ENCODE measurements at places on chromosomes 7 and 10. TPM values are rescaled to one million over a fixed set of nuclear protein-coding genes. Genes with fewer than 3 reads are reported as not detected.

DNA sequence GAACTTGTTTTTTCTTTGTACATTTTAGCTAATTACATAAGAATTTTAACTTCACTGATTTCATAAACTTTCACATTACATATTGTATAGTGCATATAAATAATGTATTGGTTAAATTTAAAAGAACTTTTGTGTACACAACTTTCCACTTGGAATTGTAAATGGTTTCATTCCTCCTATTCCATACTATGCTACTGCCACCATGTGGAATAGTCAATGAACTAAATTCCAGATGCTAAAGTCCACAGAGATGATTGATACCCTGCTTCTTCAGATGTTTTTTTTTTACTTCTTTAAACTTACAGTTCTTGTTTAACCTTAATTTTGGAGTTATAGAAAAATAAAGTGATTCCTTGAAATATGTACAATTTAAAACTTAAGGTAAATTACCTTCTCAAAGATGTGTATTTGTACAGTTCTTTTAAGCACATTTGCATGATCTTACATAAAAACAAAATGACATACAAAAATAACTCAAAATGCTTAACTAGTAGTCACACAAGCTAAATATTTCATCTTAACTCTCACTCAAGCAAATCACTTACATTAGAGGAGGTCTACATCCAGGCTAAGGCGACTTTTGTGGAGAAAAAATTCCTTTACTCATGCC, 247.6 kb upstream of the HGF start:
- no peak for DNase-seq

Gene SMO
- 0.11 TPM for total RNA-seq

DNA sequence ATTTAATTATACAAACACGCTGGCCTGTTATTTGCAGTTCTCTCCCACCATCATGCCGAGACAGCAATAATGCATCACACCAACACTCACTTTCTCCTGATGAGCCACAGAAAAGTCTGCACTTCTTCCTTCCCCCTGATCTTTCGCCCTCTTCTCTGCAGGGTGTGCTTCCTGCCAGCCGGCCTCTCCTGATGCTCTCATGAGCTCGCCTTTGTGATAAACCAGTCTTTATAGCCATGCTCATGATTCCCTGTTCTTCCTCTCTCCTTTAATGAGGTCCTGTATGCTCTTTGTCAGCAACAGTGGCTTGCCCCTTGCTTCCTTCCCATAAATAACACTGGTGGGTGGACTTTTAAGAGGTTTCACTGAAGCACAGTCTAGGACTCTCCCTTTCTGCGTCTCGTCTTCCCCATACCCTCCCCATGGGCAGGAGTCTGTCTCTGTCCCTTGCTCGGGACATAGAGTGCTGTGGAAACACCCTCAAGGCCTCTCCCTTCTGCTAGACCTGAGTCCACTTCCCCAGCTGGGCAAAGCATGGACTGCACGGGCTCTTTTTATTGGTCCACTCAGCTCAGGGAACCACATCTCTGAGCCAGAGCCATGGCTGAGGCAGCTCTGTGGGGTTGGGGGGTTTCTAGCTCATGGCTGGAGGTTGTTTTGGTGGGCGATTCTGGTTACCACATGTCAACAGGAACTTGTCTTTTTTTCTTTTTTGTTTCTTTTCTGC, 133.9 kb downstream of the C10orf105 start:
- no peak for DNase-seq

Gene HABP2
- total RNA-seq: not detected

DNA sequence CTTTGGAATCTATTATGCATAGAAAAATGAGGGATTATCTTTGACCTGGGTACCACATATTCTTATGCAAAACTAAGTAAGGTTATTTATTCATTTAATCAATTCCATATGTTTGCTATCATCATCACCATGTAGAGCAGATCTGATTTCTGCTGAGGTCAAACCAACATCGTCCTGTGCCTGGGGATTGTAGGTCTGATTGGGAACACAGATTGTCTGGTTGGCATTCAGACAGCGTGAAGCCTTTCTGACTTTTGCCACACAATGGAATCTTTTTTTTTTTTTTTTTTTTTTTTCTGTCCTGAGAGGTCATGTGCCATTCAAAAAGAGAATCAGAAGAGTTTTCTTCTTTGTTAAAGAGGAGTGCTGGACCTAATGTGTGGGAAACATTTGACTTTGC, 142.9 kb downstream of the RAB11FIP2 start:
- no peak for DNase-seq

GRCh38 chr7:91348711-91349110, 84.5 kb downstream of the FZD1 start:
- DNase-seq: no peak

Gene TSPAN15
- 1.6 TPM for total RNA-seq

DNA sequence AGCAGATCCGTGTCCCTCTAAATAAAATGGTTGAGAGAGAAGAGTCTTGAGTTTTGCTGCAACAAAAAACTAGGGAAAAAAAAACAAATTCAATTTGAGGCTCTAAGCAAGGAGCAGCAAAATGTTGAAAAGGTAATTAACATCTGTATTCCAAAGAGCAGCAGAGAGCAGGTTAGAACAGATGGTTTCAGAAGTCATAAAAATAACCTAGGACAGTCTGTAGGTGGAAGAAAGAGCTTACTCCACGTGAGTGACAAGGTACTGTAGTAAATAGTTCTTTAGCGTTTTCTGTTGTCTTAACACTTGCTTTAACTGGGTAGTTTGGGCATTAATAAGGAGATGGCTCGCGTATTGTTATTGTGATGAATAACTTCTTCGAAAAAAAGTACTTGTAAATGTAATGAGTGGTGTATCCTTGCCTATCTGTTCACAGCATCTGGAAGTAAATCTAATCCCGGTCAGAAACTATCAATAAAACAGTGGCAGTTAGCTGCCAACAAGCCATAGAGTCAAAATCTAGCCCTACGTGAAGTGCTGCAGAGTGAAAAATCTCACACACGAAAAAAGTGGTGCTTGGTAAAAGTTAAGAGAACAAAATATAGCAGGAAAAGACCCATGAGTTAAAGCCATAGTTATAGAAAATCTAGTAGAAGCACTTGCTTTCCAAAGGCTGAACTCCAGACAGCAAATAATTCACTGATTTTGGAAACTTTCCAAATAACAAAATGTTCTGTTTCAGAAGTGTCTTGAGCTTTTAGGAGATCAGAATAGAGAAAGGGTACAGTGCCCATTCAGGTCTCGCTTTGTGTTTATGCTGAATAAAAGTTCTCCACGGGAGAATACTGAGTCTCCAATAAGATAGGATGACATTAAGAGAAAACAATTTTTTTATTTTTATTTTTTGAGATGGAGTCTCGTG, 49.3 kb upstream of the PARD3 start:
- no peak for DNase-seq
